Colonic mucosa (tissue), 4 donors: ENCODE measurements at places on chromosomes 16 and 17. TPM values are rescaled to one million over a fixed set of nuclear protein-coding genes. Genes with fewer than 3 reads are reported as not detected.
A peak's percentile ranks its signal among the peaks of the same experiment; 100 is the strongest.

GRCh38 chr17:59093702-59094231 lies 12.9 kb downstream of the TRIM37 start:
- DNase-seq: peak; percentile 36

DNA sequence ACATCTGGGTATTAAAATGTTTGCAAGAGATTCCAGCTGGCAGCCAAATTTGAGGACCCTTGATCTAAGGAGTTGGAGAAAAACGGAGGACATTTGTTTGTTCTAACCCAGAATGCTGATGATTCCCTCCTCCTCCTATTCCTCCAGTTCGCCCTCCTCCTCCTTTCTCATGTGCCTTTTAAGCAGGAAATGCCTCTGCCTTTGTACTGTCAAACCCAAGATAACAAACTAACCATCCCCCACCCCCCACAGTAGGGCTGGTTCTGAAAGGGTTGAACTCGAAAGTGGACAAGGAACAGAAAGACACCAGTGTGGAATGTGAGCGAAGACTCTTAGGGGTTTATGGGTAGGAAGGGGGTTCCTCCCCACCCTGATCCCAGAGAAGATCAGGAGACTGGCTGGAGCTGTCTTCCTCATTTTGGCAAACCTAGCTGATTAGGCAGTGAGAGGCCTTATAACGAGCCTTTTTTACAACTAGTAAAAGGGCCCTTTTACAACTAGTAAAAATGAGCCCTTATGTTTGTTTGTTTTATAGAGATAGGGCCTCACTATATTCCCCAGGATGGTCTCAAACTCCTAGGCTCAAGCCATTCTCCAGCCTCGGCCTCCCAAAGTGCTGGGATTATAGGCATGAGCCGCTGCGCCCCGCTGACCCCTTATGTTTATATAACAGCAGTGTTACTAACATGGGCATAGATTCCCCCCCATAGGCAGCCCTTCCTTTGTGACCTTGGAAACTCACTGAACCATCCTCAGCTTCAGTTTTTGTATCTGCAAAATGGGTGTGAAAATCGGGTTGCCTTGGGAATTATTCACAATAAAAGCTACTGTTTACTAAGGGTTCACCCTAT lies 975 bp downstream of the CHD9 start:
- DNase-seq: peak; percentile 74

- DNase-seq: no peak
These were observed 447.1 kb upstream of the CDH5 start for GRCh38 chr16:65919145-65919985.

DNA sequence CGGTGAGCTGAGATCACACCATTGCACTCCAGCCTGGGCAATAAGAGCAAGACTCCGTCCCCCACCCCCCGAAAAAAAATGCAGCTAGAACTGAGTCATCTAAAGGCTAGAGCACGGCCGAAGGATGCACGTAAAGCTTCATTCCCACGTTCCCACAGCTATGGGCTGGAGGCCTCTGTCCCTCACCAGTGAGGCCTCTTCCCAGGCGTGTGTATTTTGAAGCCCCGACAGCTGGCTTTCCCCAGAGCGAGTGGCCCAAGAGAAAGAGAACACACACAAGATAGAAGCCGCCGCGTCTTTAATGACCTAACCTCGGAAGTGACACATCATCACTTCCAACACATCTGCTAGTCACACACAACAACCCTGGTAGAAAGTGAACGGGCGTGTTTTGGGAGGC lies 6.6 kb upstream of the KCTD5 start:
- no peak for DNase-seq

DNA sequence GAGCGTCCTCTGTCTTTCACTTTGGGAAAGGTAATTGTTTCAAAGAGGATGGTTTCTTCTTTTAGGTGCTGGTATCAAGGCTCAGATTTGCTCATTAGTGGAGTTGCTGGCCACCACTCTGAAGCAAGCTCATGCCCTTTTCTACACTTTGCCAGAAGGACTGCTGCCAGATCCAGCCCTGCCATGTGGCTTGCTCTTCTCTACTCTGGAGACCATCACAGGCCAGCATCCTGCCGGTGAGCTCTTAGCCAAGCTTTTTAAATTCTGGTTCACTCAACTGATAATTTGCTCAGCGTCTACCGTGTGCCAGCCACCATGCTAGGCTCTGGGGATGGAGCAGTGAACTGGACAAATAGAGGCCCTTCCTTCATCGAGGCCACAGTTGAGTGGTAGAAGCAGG lies 4.3 kb downstream of the COG1 start:
- no peak for DNase-seq

GRCh38 chr16:50916040-50916439 lies 174.2 kb downstream of the CYLD start:
- no peak for DNase-seq

The AURKB gene
- total RNA-seq: 18.6 TPM

The TP53TG3D gene
- not detected for total RNA-seq

The STX8 gene
- total RNA-seq: 41.6 TPM
